ENCODE measurements at places on chromosomes 11 and 22.

- peak; percentile 90 for DNase-seq
Observed at GRCh38 chr22:44697423-44698141, 4.4 kb upstream of the PRR5 start.

GRCh38 chr11:19592842-19593241 lies 119.8 kb upstream of the NAV2 start:
- no peak for DNase-seq

DNA sequence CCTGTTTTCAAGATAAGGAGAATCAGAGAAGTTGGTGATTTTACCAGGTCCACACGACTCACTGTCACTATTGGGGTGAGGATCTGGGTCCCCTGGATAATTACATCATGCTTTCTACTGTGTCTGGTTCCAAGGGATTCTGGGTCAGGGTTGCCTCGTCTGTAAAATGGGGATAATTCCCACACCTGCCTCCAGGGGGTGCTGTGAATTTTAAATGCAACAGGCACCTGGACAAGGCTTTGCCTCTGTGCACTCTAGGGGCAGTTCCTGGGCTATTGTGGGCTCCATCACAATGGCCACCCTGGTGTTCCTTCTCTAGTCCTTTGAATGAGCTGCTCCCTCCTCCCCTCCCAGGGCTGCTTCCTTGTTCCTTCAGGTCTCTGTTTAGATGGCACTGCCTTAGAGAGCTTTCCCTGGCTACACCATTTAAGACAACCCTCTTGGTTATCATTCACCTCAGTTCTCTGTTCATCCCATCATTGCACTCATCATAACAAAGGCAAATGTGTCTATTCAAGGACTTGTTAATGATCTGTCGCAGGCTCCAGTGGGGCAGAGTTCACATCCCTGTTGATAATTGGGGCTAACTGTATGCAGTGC lies 178.6 kb downstream of the MIAT start:
- peak; percentile 70 for DNase-seq

- DNase-seq: no peak
Observed at GRCh38 chr11:33700063-33700501, 544 bp downstream of the C11orf91 start.

Measured in stimulated activated CD4-positive, alpha-beta T cell treated with anti-CD3 and anti-CD28 coated beads, Interleukin-2, amount 100 ng/mL, for 24 hours (primary cell).